ENCODE measurements at places on chromosomes 11 and 22.

DNA sequence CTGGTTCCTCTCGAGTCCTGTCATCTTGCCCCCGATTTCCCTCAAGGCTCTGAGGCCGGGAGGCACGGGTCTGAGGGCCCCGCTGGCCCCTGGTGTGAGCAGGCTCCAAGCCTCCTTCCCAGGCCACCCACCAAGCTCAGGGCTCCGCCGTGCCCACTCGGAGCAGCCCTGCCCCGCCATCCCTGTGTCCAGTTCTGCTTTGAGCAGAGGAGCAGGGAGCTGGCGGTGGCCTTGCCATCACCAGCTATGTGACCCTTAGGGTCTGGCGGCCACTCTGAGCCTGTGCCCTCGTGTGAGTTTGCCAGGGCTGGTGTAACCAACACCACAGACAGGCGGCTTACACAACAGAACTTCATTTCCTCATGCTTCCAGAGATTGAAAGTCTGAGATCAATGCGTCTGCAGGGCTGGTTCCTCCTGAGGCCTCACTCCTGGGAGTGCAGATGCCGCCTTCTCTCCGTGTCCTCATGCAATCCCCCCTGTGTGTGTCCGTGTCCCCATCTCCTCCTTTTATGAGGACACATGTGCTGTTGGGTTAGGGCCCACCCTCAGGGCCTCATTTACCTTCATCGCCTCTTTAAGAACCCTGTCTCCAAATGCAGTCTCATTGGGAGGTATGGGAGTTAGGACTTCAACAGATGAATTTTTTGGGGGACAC is 36.5 kb upstream of the CELSR1 start:
- no peak for DNase-seq

DNA sequence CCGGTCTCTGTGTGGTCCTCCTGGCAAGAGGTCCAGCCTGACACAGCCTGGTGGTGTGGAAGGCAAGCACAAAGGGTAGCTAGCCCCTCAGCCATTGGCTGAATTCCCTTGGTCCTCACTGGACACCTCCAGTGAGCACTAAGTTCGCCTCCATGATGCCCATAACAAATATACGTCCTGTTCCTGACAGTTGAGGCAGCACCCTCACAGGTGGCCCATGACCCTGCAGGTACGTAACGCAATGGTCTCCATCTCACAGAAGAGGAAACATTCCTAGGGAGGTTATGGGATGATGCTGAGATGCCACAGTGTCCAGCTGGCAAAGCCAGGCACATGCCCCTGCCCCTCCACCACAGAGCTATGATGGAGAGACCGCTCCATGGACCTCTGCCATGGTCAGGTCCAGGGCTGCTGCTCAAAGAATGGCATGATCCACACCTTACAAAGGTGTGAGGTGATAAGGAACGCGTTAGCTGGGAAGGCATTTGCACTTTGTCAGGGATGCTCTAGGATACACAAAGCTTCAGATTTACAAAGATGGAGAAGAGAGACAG is 1.4 kb upstream of the GNAZ start:
- DNase-seq, result no peak

- DNase-seq, result peak; percentile 69
These were observed 107.5 kb upstream of the OR4B1 start for GRCh38 chr11:48109046-48109666.

- DNase-seq, result peak; percentile 61
These were observed 6.3 kb upstream of the SYNGR1 start for GRCh38 chr22:39343259-39344045.

- no peak for DNase-seq
These were observed 69.2 kb upstream of the INCENP start for GRCh38 chr11:62054484-62055121.

DNA sequence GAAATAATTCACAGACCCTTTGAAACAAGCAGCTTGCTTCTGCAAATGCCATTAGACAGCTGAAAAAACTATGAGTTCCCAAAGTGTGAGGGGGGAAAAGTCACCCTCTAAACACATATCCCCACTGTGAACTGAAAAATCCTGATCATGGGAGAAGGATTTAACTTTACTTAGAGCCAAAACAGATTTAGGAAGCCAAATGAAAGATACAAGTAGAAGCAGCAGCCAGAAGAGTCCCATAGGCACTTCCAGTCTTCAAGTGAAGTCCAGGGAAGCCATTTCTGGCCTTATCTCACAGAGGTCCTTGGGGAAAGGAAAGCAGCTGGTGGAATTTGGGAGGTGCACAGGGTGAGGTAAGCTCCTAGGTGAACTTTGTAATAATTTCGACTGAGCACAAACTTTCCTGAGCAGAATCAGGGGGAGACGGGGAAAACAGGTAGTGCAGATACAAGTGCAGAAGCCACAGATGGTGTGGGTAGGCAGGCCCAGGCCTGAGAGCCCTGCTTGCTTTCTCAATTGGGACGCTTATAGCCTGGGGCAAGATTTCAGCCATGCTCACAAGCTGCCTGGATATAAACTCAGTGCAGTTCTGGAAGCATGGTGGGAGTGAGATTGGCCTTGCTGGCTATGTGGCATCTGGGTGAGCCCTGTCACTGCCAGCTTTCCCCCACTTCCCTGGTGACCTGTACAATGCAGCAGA is 44.8 kb downstream of the GAS2 start:
- DNase-seq, result no peak

DNA sequence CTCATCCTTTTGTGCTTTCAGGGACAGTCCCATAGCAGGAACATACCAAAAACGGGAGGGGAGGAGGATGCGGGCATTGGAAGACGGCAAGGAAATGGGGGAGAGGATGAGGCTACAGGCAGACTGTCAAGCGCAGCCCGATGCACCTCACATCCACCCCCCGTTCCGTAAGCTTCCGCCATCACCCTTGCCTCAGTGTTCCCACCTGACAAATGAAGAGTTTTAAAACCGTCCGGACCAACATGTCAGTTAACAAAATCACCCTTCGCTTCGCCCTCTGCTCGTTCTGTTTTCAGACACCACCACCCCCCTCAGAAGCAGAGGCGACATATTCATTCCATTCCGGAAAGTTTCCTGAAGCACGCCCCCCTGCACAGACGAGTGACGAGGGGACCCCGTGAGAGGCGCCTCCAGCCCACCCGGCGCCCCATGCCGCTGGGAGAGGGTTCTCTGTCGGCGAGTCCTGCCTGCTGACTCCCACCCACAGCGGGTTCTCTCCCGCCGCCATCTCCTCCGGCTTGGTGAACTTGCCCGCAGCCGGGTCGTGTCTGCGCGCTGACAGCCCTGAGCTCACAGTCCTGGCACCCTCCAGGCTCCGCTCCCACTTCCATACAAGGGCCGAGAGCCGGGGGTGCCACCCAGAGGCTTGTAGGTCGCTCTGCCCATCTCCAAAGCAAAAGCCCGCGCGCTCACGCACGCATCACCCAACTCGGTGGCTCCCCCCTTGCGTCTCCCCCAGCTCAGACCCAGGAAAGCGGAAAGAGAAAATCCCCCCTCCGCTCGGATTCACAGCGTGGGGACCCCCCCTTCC is 1.5 kb downstream of the IGSF9B start:
- no peak for DNase-seq

Data from putamen (tissue), 1 donor.